ENCODE measurements at places on chromosomes 12 and 14.

GRCh38 chr14:51872396-51872795, 12.0 kb downstream of the GNG2 start:
- DNase-seq, result no peak

DNA sequence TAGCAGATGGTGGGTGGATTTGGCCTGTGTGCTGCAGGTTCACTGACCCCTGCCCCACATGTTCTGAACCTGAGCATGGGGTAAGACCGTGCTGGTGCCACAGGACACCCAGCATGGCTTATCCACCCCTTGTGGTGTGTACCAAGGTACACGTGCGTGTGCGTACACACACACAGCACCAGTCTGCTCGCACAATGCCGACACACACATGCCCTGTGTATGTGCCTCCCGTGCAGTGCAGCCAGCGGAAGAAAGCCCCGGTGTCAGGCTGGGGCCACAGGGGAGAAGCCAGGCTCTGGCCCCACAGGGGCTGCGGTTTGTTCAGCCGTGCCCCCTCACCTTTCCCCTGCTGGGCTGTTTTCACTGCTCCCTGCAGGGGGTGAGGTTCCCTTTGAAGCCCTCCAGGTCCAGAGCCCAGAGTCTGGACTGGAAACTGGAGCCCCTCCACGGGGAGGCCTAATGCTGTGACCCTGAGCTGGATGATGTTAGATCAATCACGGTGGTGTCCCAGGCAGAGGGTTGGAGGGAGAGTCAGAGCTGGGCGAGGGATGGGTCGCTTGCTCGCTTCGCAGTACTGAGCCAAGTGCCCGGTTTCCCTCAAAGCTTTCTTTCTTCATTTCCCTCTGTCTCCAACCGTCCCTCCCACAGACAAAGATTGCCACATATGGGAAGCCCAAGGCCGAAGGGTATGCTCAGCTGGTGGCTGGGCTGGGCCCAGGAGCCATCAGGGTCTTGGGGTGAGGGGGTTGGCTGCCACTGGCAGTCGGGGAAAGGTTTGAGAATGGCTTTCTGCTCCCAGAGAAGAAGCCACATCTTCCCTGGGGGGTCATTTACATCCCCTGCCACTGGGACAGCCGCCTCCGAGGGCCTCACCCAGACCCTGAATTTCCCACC, 6.2 kb downstream of the DTX1 start:
- no peak for DNase-seq

DNA sequence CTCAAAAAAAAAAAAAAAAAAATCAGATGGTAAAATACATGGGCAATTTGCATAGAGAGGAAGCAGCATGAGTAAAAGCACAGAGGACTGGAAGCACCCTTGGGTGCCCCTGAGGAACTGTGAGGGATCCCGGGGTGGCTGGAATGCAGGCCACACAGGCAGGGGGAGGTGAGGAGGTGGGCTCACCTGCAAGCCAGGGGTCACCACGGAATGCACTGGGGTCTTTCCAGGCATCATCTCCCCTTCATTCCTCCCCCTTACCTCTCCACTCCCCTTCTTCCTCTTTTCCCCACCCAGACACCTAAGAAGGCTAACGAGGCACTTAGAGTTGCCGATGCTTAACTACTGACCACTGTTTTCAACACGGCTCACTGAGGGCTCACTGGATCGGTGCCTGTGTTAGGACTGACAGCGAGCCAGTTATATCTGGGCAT, 14.4 kb upstream of the HIP1R start:
- no peak for DNase-seq

- no peak for DNase-seq
These were observed 109.8 kb upstream of the ARID2 start for GRCh38 chr12:45619736-45620135.

- peak; percentile 74 for DNase-seq
These were observed 76.9 kb downstream of the OTX2 start for GRCh38 chr14:56733396-56733795.

GRCh38 chr12:120228291-120229070, 27.6 kb upstream of the RPLP0 start:
- DNase-seq, result peak; percentile 84

GRCh38 chr14:103206836-103207387, 83.7 kb downstream of the TNFAIP2 start:
- no peak for DNase-seq

DNA sequence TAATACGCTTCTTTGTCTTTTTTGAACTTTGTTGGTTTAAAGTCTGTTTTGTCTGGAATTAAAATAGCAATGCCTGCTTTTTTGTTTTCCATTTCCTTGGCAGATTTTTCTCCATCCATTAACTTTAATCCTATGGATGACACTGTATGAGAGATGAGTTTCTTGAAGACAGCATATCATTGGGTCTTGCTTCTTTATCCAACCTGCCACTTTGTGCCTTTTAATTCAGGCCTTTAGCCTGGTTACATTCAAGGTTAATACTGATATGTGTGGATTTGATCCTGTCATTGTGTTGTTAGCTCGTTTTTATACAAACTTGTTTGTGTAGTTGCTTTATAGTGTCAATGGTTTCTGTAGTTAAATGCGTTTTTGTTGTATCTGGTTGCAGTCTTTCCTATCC, 168.0 kb downstream of the NTS start:
- no peak for DNase-seq

- no peak for DNase-seq
These were observed 1044.3 kb downstream of the BCL11B start for GRCh38 chr14:98227727-98228111.

- DNase-seq, result no peak
These were observed 158.0 kb downstream of the RAD51B start for GRCh38 chr14:67977434-67978034.

DNA sequence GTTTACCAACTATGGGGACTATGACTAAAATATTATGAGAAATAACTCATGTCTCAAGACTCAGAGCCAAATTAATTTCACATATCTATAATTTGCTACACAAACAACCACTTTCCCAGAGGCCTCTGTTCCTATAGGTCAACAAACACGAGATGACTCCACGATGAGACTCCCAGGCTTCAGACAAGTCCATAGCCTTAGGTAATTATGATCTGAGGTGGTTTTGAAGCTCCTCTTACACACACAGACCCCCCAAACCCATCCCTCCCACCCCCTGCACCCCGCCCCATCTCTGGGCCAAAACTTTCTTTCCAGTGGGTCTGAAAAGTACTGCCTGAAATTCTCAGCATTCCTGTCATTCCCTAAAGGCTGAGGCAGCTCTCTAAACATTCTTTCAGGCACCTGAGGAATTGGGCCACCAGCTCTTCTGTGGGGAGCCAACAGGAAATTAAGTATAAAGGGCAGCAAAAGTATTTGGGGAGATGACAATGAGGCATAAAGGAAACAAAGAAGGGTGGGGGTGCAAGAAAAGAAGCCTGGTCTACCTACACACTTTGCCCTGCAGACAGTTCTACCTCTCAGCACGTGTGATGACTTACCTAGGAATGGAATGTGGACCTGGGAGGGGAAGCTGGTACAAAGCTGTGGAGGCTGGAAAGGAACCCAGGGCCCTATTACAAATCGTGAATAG, 143.6 kb downstream of the PAWR start:
- peak; percentile 88 for DNase-seq

DNA sequence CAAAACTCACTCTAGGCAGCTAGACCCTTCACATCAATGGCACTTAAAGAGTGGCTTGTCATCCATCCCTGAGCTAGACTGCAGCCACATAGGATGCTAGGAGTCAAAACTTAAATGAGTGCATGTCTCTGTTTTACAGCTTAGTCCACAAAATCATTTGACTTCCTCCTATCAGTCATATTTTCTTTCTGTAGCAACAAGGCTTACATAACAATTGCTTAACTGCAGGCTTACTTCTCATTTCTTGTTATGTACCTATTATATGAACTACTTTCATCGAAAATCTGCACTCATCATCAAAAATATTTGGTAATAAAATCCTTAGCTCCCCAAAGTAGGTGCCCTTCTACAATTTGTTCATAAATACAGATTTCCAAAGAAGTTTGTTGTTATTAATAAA, 30.1 kb downstream of the CLEC1A start:
- no peak for DNase-seq
